GM12891 (cell line): ENCODE measurements at places on chromosomes 6 and 20.

GRCh38 chr6:130964808-130965604 is 98.0 kb downstream of the EPB41L2 start:
- DNase-seq, result no peak

DNA sequence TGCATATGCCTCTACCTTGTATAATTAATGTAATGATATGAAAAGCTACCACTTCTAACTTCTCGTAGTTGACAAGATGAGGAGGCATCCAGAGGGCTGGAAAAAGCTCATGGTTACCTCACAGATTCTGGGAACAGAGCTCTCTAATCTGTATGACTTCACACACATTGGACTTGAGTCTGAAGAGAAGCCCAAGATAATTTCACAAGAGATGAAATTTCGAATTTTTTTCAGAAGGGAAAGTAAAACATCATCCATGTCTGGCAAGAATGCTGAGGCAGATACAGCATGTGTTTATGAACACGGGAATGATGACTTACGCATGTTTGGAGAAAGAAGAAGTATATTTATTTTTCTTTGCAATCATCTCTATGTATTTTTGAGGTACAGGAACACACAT is 141.8 kb upstream of the TENT5A start:
- no peak for DNase-seq

- DNase-seq, result no peak
These were observed 45.7 kb upstream of the TMEM170B start for GRCh38 chr6:11491596-11492463.

DNA sequence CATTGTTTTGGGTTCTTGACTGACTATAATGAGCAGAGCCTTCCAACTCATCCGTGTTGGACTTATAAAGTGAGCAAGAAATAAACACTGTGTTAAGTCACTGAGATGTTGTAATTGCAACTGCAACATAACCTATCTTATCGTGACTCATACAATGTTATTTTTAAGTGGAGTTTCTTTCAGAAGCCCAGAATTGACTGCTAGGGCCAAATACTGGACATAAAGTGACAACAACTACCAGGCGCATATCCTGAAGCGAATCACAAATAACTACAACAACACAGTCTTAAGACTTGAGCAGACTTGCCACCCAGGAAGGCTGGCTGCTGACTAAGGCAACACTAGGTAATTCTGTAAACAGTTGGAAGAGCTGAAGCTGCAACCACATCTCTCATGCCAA is 326.6 kb downstream of the COL12A1 start:
- no peak for DNase-seq

DNA sequence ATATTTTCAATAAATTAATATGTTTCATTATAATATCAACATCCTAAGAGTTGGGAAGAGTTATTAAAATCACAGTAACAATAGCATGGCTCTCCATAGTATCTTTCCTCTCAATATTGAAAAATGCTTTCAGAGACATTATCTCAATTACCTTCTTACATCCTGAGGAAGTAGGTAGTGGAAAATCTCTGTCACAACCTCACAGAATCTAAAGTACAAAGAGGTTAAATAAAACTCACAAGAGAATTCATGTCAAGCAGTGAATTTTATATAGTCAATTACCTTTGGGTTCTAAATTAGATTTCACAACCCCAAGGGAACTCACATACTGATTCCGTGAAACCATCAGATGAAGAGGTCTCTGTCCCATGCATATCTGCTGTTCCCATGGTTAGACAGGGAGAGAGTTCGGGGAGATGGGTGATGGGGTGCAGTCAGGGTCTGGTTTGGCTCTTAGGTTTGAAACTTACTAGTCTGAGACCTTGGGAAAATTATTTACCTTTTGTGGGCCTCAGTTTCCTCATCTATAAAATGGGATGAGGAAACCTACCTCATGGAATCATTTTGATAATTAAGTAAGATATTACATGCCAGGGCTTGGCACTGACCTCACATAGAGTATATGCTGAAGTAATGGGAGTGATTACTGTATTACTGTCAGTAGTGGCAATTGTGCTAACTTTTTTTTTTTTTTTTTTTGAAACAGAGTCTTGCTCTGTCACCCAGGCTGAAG is 74.0 kb upstream of the SNX9 start:
- DNase-seq, result no peak

GRCh38 chr20:51511861-51512619 is 30.5 kb downstream of the NFATC2 start:
- no peak for DNase-seq

DNA sequence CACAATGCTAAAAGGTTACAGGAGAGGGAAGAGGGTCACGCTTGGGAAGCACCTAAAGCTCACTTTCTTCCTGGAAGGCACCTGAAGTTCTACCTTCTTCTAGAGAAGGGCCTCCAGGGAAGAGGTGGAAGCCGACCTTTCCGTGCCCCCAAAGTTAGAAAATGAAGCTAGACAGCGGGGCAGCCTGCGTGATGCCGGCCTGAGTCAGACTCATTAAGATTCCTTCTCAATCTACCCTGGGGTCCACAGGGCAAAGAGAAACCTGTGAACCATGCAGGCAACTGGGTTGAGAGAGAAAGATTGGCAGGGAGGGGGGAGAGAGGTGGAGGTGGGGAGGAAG is 54.8 kb upstream of the CCDC167 start:
- DNase-seq, result no peak

DNA sequence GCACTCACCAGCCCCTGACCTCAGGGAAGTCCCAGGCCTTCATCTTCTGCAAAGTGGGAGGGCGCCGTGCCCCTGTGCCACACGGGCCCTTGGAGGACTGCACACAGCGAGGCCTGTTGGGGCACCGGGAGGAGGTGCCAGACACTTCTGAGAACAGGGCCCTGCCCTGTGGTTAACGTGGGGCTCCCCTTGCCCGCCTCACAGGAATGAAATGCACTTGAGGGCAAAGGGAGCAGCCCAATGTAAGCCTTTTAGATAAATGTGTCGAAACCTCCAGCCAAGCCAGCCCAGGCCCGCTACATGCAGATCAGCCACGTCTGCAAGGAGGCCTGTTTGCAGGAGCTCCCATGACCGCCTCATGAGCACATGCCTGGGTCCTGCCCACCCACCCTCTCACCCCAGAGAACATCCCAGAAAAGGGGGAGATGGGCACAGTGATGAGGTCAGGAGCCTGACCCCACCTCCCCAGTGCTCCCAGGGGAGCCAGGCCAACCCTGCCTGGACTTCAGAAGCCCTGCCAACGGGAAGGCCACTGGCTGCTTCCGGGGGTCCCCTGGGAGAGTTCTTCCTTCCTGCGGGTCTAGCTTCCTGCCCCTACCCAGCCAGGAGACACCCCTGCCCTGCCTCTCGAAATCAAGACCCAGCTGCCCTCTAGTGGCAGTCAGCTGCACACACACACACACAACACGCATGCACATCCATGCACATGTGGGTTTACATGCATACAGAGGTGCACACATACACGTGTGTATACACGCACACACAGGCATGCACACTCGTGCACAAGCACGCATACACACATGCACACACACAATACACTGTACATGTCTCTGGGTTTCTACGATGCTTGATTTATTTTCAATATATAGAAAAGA is 178.7 kb downstream of the TAF4 start:
- DNase-seq, result peak; percentile 78

GRCh38 chr20:48195121-48195870 is 410.0 kb upstream of the SULF2 start:
- DNase-seq, result no peak

- no peak for DNase-seq
These were observed 6.8 kb upstream of the EZR start for GRCh38 chr6:158825951-158826306.

GRCh38 chr6:116326181-116326671 is 44.5 kb upstream of the DSE start:
- no peak for DNase-seq

- no peak for DNase-seq
These were observed 725.5 kb downstream of the TBC1D32 start for GRCh38 chr6:120608826-120609225.

DNA sequence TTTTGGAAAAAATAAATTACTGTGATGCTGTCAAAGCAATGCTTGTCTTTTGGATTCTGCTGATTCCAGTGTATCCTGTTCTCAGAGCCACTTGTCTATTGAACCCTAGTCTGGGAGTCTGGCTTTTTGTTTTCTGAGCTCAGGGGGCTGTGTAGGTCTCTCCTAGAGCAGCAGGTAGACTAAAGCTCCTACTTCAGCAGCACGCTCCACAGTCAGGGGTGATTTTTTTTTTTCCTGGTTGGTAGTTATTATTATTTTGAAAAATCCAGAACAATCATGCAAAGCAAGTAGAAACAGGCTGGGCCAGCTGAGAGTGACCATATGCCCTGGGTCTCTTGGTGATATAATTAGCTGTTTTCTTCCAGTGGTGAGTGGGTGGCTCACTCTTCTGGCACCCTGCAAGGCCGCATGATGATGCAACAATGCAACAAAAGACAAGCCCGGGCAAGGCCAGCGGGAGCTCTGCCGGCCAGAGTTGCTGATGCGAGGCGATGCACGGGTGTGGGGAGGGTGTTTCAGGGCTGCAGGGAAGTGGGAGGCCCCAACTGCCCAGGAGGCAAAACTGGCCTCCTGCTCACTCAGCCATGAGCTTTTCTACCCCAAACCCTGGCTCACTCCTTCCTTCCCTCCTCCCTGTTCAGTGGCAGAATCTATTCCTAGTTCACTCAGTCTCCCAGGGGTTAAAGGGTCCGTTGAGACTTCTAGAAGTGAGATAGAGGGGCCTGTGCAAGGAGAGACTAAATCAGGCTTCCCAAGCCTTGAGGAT is 11.5 kb upstream of the CDKN1A start:
- DNase-seq, result peak; percentile 55

- DNase-seq, result no peak
These were observed 101.5 kb downstream of the RWDD2A start for GRCh38 chr6:83294676-83295075.

DNA sequence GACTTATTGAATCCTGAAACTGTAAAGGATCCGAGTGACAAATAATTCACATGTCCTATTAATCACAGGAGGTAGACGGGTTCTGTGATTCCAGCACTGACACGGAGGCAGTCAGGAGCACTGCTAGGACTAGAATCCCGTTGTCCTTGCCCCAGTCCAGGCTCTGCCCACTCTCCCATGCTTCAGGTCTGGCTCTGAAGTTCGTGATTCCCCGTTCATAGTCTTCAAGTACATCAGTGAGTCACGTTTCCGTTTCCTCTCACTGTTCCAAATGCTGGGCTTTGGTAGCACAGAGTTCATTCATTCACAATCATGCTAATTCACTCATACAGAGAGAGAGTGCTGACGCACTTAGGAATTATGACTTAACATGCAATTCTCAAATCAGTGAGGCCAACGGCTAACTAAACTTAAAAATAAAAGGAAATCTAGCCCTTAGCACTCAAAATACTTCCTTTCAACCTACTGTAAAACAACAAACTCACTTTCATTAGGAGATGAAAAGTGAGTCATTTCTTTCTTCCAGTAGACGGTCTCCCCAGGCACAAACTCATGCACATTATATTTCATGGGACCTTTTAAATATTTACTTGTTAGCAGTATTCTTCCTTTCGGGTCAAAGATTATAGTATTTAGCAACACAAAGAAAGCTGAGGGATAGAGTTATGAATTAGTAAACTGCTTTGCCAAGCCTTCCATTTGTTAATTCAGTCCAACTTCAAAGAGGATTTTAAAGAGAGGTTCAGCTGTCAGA is 94.0 kb upstream of the NHSL1 start:
- DNase-seq, result peak; percentile 22

DNA sequence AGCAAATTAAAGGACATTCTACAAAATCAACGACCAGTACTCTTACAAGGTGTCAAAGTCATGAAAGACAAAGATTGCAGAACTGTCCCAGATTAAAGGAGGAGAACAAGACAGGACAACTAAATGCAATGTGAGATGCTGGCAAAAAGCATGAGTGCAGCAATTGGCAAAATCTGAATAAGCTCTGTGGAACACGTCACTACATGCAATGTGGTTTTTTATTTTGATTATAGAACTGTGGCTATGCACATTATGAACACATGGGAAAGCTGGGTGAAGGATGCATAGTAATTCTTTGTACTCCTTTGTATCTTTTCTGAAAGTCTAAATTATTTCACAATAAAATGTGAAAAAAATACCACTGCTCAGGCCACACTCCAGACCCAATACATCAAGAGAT is 509.4 kb downstream of the KIF16B start:
- no peak for DNase-seq

DNA sequence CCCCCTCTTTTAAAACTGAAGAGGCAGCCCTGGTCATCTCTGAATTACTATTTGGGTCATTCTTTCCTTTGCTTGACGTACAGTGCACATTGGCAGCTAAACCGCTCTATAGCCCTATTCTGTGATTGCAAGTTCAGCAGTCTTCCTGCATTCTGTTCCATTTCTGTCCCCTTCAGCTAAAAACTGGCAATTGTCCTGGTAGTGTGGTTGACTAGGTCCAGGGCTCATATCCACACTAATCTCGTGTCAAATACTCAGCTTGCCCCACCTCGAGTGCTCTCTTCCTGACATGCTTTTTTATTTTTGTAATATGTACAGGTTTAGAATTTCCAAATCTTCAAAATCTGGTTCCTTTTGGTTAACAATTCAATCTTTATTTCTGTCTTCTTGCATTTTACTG is 282.1 kb downstream of the THBS2 start:
- no peak for DNase-seq
